ENCODE measurements at places on chromosomes 1 and 21.

DNA sequence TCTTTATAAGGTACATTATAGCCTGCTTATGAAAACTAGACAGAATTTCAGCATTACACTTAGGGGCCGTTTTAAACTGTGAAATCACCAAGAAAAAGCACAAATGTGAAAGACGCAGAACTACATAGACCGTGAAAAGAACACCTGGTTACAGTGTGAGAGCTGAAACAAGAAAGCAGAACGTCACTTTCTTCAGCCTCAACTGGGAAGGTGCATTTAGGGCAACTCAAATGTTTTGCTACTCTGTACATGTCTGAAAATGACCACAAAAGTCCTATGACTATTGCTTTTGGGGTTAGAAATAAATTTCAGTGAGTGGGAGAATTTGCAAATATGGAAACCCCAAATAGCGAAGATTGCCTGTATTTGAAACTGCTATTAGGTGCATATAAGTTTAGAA is 268.7 kb downstream of the OLFM3 start:
- no peak for DNase-seq

GRCh38 chr1:24921938-24922662 is 8.0 kb downstream of the RUNX3 start:
- DNase-seq: no peak

GRCh38 chr21:42248783-42249597 is 30.1 kb downstream of the ABCG1 start:
- no peak for DNase-seq

- DNase-seq: peak; percentile 53
These were observed 248.9 kb downstream of the PLPP3 start for GRCh38 chr1:56330391-56331026.

DNA sequence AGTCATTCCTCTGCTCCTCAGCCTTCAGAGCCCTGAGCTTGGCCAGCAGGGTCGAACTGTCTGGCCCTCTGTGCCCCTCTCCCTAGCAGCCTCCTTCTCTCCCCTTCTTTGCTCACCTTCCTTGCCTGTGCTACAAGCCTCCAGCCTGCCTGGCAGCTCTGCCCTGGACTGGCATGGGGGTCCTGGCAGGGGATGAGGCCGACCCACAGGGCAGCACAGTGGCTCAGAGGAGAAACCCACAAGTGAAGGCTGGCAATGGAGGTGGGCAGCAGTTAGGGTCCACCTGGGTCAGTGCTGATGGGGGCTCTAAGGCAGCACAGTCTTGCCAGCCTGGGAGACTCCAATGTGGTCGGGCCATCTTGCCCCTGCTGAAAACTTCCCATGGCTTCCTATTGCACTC is 274.2 kb downstream of the GRIK3 start:
- no peak for DNase-seq

GRCh38 chr1:245153081-245153551 is 1.7 kb upstream of the KIF26B start:
- peak; percentile 82 for DNase-seq

DNA sequence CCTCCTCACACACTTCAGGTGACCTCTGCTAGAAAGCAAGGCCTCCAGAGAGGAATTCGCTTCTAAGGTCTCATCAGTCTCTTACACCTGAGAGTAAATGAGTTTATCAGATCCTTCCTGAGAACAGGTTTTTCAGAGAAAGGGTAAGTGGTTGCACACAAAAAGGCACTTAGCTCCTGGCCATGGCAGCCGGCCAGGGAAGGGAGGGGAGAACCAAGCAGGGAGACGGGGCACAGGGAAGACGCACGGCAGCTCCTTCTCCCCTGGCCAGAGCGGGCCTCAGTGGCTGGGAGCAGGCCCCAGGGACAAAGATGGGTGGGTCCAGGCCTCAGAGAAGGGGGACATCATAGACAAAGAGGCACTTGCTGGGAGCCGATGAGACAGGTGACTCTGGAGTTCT is 3.6 kb upstream of the TNNT2 start:
- no peak for DNase-seq

GRCh38 chr1:42319871-42320484 is 15.1 kb downstream of the FOXJ3 start:
- no peak for DNase-seq

- DNase-seq: no peak
These were observed 3.2 kb downstream of the COL16A1 start for GRCh38 chr1:31700468-31701090.

GRCh38 chr21:17540530-17540929 is 27.7 kb downstream of the CXADR start:
- no peak for DNase-seq

DNA sequence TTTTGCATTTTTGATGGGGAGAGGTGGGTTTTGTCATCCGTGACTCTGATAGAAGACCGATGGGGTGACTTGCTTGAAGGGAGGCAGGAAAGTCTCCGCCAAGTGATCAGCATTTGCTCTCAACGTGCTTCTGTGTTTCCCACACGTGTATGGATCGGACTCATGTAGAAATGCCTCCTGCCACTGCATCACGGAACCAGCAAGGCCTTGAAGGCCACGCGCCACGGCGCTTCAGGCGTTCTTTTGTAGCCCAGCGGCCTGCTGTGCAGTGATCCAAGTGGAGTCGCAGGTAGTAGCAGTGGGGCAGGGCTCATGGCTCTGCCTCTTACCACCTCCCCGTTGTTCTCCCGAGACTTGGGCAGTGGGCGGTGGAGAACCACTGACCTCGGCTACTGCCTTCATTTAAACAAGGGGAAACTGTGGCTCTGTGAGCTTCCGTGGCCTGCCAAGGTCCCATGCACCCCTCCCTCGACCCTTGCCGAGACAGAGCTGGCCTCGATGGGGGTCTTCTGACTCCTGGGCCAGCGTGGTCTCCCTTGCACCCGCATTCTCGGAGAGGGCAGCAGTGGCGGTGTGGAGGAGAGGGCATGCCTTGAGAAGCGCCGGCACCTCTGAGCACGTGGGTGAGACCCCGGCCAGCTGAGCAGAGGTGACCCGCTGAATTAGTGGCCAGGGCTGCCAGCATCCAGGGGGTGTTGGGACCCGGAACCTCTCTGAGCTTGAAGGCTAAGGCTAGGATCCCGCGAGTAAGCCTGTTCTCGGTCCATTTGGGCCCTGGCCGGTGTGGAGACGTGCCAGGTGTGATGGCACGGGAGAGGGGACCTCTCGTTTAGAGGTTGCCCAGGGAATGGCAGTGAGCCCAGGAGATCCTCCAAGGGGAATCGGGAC is 46.1 kb upstream of the ABCG1 start:
- no peak for DNase-seq

DNA sequence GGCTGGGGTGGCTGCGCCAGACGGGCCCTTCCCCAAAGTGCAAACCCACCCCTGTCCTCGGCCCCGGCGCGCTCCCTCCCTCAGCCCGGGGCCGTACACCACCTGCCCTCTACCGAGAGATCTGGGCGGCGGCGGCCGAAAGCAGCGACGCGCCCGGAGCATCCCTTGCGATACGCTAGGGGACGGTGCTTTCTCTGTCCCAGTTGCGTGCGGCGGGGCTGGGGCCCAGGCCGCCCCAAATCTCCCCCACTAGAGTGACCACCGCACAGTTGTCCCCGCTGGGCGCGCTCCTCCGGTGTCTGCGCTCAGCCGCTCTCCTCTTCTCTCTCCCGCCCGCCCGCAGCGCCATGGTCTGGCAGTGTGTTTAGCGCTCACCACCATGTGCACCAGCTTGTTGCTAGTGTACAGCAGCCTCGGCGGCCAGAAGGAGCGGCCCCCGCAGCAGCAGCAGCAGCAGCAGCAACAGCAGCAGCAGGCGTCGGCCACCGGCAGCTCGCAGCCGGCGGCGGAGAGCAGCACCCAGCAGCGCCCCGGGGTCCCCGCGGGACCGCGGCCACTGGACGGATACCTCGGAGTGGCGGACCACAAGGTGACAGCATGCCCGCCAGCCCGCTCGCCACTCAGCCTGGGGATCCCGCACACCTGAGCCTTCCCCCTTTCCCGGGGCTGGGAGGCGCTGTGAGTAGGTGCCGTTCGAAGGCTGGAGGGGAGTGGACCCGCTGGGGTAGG is 1.0 kb downstream of the ST6GALNAC5 start:
- peak; percentile 68 for DNase-seq

DNA sequence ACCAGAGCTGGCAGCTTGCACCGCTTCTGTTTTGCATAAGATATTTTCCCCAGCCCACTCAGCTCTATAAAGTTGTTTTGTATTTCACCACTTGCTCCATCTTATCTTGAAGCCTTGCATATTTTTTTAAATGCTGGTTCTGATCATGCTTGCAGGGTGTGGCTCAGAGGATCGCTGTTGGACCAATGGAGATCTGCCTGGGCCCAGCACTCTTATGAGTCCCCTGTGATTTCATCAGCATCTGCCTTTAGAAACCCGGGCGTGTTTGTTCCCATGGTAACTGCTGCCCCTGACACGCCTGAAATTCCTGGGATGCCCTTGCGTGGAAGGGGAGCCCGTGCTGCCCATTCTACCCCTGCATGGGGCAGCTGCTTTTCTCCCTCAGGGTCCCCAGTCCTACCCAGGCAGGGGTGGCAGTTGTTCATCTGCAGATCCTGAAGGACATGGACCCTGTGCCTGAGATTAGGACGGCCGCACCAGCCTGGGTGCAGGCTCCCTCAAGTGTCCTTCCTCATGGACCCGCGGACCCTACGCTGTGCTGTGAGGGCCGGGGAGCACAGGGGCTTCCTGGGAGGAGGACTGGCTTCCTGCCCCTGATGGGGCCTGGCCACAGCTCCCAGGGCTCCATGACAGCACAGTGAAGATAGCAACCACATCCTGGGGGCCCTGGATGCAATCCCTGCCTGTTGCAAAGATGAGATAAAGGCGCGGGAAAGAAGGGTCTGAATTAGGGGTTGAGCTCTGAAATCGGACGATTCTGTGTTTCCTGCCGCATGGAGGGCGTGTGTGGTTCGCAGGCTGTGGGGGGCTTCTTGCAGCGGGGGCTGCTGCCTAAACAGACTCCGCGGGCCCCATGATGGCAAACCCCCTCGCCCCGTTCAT is 226.5 kb downstream of the SDCCAG8 start:
- peak; percentile 100 for DNase-seq

- no peak for DNase-seq
These were observed 54.5 kb downstream of the ARHGEF10L start for GRCh38 chr1:17594026-17594425.

GRCh38 chr1:226784081-226785049 is 45.3 kb upstream of the ITPKB start:
- DNase-seq: no peak

DNA sequence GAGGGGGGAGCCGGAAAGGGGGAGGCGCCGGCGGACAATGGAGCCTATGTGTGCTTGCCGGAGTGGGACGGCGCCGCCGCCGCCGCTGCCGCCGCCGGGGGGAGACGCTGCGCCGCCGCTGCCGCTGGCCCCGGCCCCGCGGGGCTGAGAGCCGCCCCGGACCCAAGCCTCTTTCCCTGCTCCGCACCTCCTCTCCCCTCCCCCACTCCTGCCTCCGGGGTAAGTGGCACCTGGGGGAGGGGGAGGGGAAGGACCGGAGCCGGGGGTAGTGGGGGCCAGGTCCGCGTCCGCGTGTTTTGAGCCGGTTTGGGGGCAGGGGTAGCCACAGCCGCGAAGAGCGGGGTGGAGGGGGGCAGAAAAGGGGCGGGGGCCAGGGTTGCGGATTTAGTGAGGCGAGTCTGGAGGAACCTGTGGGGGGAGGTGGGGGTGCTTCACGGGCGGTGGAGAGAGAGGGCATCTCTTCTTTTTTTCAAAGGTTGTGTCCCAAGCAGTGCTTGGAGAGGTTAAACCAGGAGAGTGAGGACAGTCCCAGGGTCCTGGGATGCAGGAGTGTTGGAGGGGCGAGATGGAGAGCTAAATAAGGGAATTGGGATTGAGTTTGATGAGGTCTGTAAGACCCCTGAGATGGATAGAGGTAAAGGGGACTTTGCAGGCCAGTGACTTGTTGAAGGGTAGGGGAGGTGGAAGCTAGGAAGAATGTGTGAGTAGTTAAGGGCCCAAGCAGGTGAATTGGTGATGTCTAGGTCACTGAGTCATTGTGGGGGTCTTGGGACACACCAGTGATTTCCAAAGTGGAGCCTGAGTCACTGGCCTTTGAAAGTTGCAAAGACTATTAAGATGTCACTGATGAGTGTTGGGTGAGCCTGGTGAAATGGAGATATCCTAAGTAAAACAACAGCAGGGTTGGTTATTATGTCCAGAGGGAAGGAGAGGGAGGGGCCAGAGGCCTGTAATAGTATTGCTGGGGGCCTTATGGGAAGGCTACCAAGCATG is 59.1 kb downstream of the BCL9 start:
- DNase-seq: peak; percentile 10

DNA sequence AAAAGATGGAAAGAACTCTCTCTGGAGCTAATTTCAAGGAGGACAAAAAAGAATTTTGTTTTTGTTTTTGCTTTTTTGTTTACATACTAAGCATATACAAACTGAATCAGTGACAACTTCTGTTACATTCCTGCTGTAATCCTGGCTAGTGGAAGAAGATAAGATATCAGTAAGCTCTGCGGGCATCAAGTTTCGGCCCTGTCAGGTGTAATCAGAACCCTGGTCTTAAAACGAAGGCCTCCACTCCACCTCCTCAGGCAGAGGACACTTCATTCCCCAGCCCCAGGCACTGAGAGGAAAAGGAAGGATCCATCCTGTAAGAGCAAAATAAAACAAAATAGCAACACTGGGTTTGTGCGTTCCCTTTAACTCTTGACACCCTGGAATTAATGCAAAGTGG is 88.9 kb upstream of the ARHGAP29 start:
- no peak for DNase-seq

DNA sequence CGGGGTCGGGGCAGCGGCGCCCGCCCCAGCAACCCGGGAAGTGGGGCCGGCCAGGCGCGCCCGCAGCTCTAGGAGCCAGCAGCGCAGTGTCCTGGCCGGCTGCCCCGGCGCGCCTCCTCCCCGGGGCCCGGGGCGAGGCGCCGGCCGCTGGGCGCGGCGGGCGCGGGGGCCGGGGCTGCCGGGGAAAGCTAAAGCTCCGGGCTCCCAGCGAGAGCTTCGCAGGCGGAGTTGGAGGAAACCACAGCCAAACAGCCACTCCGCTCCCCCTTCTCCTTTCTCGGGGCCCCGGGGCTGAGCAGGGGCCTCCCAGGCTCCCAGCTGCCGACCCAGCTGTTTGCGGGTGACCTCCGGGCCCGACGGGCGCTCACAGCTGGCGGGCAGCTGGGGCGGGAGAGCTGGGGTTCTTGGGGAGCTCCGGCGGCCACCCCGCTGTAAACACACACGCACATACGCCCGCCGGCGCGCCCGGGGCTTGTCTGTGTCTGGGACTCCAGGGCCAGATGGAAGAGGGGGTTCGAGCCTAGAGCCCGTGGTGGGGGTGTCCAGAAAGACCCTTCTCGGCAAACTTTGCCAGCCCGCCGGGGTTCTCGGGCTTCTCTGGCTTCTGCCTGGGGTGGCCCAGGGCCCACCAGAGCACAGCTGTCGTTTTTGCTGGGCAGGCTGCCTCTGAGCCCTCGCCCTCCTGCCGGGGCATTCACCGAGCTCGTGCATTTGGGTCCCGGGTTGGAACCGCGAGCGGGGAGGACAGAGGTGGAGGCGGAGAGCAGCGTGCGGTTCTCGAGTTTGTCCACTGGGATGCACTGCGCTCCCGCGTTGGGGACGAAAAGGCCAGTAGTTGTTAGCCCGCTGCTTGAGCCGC is 1.5 kb downstream of the AJAP1 start:
- DNase-seq: no peak

- no peak for DNase-seq
These were observed 13.6 kb downstream of the CNST start for GRCh38 chr1:246579818-246580217.

All from NCI-H1694 treated with DMSO at 0.1 percent for 48 hours (cell line).